Left ventricle myocardium superior (tissue), 1 donor: ENCODE measurements at places on chromosomes 12 and 14. TPM values are rescaled to one million over a fixed set of nuclear protein-coding genes. Genes with fewer than 3 reads are reported as not detected.

ANAPC7 gene
- 31.8 TPM for total RNA-seq

TDRD9 gene
- total RNA-seq: 2.2 TPM

RNASE3 gene
- not detected for total RNA-seq

PIANP gene
- total RNA-seq: 0.25 TPM

PRH2 gene
- total RNA-seq: not detected

C12orf54 gene
- total RNA-seq: not detected

GPHN gene
- total RNA-seq: 25.0 TPM

GLI1 gene
- total RNA-seq: 0.37 TPM

LRP1-AS gene
- not detected for total RNA-seq

ACOT6 gene
- total RNA-seq: not detected

EPYC gene
- not detected for total RNA-seq

PPP4R4 gene
- 0.30 TPM for total RNA-seq
